Naive thymus-derived CD8-positive, alpha-beta T cell (primary cell): ENCODE measurements at places on chromosomes 1 and 21. TPM values are rescaled to one million over a fixed set of nuclear protein-coding genes. Genes with fewer than 3 reads are reported as not detected.

The HES3 gene
- polyA plus RNA-seq: not detected

DNA sequence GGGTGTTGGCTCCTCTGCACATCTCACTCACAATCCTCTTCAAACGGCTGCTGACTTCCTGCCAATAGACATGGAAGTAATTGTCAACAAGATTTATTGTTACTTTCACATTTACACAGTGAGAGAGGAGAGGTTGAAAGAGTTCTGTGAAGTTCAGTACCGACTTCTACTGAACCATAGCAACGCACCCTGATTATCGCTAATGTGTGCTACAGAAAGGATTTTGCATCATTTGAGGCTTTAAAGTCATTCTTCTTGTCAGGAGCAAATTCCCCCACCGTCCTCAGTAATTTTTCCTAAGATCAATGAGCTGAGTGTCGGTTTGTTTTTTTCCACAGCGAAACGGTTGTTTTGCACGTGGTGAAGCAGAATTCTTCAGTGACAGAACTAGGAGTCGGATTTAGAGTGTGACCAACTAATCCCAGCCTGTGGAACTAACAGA lies 361.0 kb downstream of the ADGRL2 start:
- no peak for DNase-seq

The PLA2G5 gene
- not detected for polyA plus RNA-seq

DNA sequence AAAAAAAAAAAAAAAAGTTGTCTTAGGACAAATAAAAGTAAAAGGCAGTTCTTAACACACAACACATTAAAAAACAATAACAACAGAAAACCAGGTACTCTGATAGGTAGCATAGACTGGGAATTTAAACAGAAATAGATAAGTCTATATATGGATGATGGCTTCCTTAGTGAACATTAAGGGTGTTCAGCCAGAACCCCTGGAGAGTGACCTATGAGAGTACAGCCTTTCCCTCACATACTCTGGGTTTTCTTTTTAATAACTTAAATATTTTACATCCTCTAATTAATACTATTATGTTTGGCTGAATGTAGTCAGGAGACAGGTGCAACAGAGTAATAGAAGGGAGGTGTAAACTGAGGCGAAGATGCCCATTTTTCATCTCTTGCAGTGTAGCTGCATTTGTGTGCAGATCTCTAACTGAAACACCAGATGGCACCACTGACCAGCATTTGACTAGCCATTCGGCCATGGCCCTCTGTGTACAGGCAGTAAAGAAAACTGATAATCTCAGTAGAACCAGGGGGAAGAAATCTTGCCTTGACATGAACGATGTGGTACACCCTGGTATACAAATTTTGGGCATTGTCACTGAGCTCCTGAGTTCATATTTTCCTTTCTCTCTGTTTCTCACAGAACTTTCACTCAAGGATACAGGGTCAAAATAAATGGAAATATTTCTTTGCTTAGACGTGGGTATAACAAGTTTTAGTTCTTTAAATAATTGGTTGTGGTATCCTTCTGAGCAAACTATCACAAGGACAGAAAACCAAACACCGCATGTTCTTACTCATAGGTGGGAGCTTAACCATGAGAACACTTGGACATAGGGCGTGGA lies 7.6 kb downstream of the TTF2 start:
- DNase-seq: peak; percentile 10

- DNase-seq: no peak
Observed at GRCh38 chr1:205983925-205984725, 19.1 kb downstream of the RAB7B start.

The CD52 gene
- 6,804 TPM for polyA plus RNA-seq

- DNase-seq: no peak
Observed at GRCh38 chr1:52579415-52579814, 22.8 kb upstream of the GPX7 start.

The BARHL2 gene
- polyA plus RNA-seq: not detected

DNA sequence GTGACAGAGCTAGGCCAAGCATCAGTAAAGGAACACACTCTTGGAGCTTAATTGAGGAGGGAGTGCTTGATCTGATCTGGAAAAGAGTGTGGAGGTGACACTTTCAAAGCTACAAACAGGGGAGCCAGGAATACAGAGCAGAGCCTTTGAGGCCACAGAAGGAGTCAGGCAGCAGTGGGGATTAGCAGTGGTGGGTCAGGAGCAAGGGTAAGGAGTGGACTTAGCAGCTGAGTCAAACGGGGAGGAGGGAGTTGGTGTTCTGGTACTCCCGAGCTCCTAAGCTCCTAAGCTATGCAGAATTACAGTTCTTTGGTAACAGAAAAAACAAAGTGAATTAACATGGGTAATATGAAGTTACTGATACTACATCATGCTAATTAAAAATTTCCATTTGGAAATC lies 14.5 kb downstream of the RAB4A start:
- no peak for DNase-seq

- no peak for DNase-seq
Observed at GRCh38 chr21:39359382-39359781, 10.5 kb upstream of the HMGN1 start.

- no peak for DNase-seq
Observed at GRCh38 chr1:98704474-98704873, 43.0 kb downstream of the SNX7 start.

DNA sequence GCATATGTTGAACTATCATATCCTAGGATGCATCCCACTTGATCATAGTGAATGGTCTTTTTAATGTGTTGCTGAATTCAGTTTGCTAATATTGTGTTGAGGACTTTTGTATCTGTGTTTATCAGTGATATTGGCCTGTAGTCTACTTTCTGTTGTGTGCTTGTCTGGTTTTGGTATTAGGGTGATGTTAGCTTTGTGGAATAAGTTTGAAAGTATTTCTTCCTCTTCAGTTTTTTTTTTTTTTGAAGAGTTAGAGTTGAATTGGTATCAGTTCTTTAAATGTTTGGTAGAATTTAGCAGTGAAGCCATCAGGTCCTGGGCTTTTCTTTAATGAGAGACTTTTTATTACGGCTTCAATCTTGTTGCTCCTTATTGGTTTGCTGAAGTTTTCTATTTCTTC lies 162.3 kb downstream of the VAV3 start:
- no peak for DNase-seq

DNA sequence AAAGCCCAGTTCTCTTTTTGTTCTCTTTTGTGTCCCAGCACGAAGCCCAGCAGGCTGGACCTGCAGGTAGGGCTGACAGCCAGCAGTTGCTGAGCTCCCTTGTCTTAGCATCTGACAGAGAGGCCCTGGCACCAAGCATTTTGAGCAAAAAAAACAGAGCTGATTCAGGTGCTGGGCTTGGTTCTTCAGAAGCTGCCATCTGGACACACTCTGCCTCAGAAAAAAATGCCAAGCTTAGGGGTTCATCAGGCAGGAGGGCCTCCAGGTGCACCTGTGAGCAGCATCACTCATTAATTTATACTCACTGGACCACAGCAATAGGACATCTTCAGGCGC lies 167.1 kb upstream of the PLD5 start:
- no peak for DNase-seq

The VHLL gene
- not detected for polyA plus RNA-seq

DNA sequence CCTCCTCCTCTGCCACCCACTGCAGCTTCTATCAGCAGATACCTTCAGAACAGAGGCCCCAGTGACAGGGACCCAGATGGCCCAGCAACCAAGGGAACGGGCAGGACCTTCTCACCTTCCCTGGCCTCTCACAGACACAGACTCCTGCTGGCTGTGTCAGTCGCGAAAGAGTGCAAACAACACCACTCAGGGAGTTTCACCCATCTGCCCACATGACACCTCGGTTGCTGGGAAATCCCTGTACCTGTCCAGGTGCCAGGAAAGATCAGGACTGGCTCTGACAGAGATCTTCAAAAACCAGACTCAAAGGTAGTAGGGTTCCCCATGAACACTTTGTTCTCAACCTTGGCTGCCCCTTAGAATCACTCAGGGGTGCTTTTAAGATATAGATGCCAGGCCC lies 83.5 kb upstream of the HIVEP3 start:
- no peak for DNase-seq

DNA sequence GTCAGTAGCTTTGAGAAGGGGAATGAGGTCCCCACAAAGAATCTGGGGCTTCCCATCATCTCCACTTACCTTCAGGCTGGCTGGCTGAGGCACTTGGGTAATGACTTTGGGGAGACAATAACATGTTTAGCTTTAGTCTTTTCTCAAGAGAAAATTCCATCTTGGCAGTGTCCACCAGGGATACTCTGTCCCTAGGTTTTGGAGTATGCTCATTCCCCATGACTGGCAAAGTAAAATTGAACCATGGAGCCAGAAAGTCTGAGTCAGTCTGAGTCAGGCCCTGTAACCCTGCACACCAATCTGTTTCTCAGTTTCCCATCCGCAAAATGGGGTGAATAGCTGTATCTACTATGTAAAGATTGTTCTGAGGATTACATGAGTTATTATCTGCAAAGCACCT lies 28.2 kb downstream of the RUNX1 start:
- DNase-seq: no peak

DNA sequence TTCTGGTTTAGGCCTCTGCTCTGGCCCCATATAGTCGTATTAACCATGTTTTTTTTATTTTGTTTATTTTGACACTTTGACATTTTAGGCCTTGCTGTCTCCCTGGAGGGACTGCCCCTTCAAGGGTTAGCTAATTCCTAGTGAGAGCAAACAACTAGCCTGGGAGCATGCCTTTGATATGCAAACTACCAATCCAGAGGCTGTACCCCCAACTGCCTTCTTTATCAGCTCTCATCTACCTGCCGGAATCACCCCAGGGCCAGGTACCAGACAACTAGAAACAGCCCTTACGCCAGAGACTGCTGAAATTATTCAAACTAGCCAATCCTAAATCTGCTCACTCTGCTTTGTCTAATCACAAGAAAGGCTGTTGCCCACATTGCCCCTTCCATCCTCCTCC lies 13.0 kb upstream of the ST6GALNAC5 start:
- DNase-seq: no peak

The CENPF gene
- polyA plus RNA-seq: 0.66 TPM

DNA sequence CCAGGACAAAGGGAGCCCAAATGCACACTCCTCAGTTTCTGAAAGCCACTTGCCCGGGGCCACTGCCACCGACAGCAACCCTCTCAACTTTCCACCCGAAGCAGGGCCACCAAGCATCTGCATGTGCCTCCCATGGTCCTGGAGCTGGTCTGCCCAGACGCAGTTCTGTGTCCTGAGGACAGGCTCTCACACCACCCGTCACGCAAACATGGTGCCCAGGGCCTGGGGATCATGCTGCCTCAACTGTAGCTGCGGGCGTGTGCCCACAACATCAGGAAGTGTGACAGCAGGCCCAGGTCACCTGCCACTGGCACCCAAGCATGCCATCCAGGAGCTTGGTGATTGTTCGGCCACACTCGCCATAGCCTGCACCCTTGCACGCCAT lies 14.4 kb downstream of the GBP1 start:
- DNase-seq: no peak

DNA sequence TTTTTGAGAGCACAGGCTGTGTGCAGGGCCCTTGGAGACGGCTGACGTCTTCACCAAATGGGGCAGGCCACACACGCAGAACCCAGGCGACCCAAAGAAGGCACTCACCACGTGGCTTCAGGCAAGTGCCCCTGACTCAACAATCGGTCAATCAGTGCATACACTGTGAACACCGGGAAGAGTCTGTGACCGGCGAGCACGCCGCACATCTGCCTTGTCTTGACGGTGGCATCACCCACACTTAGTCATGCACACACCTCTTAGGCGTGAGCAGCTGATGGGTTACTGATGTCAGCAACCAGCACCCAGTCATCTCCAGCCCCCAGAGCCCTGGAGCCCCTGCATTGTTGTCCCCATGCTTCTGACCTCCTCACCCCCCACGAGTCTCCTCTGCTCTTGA lies 4.9 kb upstream of the LRRC3 start:
- DNase-seq: no peak
